Activated T-helper 1 cell treated with anti-CD3 and anti-CD28 coated beads, Interleukin-2, amount 50 U/mL, for 16 hours (primary cell): ENCODE measurements at places on chromosomes 2 and 18.

- no peak for DNase-seq
Observed at GRCh38 chr2:118121101-118121500, 32.8 kb downstream of the INSIG2 start.

GRCh38 chr2:136714452-136714951 is 50.8 kb upstream of the THSD7B start:
- no peak for DNase-seq

DNA sequence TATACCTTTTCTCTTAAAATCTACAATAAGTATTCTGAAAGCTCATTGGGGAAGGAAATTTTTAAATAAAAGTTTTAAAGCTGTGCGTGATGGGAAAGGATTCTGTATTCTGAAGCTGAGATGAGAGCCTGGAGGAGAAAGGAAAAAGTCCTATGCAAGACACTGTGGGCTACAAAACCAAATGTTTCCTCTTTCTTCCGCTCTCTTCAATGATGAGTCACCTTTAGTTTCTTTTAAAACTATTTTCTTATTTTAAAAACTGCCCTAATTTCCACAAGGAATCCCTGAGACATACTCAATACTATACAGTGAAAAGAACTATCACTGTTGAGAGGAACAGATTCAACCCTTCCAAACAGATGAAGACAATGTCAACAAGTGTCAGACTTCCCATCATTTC is 87.4 kb downstream of the INO80D start:
- no peak for DNase-seq

GRCh38 chr18:41850781-41851180 is 104.3 kb upstream of the PIK3C3 start:
- no peak for DNase-seq

DNA sequence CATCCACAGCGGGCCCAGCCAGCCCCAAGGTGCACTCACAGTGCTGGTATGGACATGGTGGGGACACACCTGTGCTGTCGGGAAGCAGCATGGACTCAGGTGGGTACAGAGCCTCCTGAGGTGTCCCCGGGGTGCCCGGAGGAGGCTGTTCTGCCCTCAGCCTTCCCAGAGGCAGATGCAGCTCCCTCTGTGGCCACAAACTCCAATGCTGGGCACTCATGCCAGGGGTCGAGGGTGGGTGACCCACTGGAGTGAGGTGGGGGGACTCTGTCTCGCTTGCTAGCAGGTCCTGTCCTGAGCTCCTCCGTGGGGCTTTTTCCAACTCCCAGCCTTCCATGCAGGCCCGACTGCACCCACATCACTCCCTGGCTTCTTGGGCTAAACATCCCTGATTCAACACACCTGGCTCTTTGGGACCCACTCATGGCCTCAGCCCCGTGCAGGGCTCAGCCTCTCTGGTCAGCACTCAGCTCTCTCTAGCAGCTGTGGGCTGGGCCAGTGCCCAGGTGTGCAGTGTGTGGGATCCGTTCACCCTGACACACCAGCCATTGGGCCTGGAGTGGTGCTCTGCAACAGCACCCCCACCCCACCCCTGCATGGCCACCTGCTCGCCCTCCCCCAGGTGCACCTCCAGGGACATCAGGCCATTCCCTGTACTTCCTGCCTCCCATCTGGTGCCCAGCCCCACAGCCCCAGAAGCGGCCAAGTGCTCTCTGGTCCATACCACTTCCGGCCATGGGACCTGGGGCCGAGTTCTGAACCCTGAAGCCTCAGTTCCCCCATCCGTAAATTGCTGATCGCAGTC is 16.0 kb downstream of the RAMP1 start:
- no peak for DNase-seq

DNA sequence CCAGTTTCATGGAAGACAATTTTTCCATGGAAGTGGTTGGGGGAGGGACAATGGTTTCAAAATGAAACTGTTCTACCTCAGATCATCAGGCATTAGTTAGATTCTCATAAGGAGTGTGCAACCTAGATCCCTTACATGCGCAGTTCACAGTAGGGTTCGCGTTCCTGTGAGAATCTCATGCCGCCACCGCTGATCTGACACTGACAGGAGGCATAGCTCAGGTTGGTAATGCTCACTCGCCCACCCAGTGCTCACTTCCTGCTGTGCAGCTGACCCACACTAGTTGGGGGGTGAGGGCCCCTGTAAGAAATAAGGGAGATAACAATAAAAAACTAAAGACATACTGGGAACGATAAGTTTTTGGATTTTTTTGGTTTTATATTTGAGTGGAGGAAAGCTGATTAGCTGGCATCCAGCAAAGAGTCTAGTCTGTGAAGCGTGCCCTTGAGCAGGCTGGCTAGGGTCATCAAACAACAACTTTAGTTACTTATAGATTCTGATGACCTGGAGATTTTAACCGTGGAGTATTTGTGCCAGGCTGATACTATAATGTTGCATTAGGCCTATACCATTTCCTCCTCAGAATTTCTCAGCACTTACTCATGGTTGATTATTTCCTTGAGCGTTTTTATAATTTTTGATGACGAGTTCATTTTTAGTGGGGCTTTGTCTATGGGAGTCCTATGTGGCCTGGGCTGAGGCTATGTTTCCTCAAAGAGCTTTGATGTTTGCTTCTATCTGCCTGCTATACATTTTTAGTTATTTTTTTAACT is 6.3 kb upstream of the MCFD2 start:
- DNase-seq, result no peak

GRCh38 chr2:103355287-103355686 is 593.5 kb downstream of the TMEM182 start:
- no peak for DNase-seq
